Stimulated activated CD8-positive, alpha-beta memory T cell treated with anti-CD3 and anti-CD28 coated beads, Interleukin-2, amount 100 ng/mL, for 1 hour (primary cell): ENCODE measurements at places on chromosomes 4 and X.

DNA sequence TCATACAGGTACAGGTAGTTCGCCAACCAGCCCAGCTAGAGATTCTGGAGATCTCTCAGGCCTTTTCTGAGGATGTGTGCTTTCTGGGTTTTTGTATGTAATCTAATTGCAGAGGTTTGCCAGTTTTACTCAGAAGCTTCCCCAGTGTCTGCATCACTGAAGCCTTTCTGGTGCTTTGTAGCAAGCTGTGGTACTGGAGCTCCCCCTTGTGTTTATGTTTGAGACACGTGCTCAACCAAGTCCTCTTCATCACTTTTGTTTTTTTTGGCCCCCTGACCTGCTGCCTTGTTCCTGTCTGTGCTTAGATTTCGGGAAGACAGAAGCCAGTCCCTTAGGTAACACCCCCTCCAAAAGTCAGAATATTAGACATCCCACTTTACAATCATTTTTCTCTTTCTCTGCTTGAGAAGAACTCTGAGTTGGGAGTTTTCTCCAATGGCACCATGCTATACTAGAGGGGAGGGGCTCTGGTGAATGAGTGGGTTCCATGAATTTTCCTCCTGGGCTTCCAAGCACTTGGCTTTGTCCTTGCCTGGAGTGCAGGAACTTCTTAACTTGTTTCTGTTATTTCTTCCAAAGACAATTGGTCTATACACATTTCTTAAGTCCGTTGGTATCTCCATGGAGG is 128.4 kb upstream of the TBC1D9 start:
- DNase-seq: no peak

DNA sequence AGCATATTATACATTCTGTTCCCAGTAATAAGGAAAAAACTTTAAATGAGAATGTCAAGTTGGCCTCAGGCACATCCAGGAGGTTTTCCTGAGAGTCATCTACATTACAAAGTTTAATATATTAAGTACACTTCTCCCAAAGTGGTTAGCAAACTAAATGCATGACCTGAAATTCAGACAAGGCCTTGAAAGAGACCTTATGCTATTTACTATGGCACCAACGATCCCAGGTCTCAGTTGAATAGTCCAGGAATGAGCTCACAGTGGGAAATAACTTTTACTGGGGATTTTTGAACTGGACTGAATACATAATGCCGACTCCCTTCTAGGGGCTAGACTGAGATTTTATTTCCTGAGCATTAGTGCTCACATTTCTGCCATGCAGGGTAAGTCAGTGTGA is 1577.5 kb upstream of the PCDH7 start:
- no peak for DNase-seq

DNA sequence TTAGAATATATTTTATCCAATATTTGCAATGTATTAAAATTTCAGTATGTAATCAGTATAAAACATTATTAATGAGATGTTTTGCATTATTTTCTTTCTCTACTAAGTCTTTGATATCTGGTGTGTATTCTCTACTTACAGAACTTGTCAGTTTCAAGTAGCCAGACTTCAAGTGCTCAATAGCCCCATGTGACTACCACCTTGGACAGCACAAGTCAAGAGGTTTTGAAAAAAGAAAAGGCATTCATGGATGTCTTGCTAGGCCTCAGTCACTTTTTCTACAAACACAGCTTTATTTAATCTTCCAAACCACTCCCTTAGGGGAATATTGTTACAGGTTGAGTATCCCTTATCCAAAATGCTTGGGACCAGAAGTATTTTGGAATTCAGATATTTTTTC is 189.4 kb downstream of the QDPR start:
- no peak for DNase-seq

- DNase-seq: no peak
These were observed 216.4 kb downstream of the CHIC2 start for GRCh38 chr4:53847965-53848364.

DNA sequence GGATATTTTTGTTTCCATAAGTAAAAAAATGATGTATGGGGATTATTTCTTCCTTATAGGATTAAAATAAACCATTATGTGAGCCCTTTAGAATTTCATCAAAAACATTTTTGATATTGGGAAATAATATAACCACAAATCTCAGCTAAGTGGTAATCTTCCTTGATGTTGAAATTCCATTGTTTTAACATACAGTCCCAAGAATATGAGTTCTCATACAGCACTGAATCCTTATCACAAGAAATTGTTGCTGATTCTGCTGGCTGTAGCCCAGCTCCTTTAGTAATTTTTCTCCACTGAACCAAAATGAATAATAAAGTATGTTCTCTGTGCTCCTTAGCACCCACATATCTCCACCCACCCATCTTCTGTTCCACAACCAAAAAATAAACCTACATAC is 41.9 kb upstream of the FAM47B start:
- DNase-seq: no peak

GRCh38 chr4:25826074-25826752 is 36.6 kb downstream of the SEL1L3 start:
- no peak for DNase-seq

DNA sequence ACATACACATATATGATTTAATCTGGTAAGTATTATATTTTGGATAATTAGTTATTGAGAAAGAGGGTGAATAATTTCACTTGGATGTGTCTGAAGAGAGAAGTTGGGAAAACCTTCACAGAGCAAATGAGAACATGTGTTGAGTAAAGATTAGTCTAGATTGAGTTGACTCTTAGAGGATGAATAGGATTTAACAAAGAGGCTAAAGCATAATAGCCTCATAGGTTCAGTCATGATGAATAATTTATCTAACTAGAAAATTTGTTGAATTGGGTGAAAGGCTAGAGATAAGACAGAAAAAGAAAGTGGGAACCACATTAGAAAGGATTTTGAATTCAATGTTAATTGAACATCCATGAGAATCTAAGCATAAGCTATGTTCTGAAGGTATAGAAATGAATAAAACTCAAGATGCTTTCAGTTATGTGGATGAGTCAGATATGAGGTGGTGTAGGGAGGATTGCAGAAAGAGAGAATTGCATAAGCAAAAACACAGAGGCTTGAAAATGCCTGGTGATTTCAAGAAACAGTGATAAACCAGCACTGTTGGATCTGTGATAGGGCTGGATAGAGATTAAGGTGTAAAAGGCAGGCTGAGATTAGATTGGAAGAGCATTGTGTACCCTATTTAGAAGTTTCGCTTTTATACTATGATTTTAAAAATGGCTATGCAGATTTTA is 207.6 kb upstream of the NR3C2 start:
- DNase-seq: no peak

DNA sequence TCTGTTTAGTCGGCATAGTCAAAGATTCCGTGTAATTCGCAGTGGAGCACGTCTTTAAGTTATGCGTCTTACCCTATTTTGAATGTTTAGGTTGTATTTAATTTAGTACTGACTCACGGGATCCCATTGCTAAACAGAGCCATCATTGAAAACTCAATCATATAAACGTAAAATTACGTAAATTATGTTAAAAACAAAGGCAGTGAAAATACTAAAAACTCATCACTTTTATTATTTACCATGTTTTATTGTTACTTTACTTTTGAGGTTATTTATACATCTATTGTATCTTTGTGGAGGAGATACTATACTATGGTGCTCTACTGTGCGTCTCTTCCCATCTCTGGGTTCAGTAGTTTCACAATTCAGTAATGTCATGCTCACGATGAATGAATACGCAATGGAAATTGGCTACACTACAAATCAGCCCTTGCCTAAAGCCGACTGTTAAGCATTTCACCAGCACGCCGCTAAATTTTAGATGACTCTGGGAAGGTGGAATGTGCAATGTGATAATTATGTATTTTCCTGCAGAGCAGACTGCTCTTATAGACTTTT is 944 bp downstream of the FUNDC2 start:
- DNase-seq: no peak

- DNase-seq: no peak
These were observed 11.4 kb downstream of the HTRA3 start for GRCh38 chr4:8280876-8281440.

- no peak for DNase-seq
These were observed 7.8 kb upstream of the GPR82 start for GRCh38 chrX:41716222-41716621.

- no peak for DNase-seq
These were observed at the start of gene DGKK for GRCh38 chrX:50470103-50471031. Gene DGKK, minus strand, starts transcription at chrX:50470825. Its CDS starts 147 bp downstream, at chrX:50470678.

DNA sequence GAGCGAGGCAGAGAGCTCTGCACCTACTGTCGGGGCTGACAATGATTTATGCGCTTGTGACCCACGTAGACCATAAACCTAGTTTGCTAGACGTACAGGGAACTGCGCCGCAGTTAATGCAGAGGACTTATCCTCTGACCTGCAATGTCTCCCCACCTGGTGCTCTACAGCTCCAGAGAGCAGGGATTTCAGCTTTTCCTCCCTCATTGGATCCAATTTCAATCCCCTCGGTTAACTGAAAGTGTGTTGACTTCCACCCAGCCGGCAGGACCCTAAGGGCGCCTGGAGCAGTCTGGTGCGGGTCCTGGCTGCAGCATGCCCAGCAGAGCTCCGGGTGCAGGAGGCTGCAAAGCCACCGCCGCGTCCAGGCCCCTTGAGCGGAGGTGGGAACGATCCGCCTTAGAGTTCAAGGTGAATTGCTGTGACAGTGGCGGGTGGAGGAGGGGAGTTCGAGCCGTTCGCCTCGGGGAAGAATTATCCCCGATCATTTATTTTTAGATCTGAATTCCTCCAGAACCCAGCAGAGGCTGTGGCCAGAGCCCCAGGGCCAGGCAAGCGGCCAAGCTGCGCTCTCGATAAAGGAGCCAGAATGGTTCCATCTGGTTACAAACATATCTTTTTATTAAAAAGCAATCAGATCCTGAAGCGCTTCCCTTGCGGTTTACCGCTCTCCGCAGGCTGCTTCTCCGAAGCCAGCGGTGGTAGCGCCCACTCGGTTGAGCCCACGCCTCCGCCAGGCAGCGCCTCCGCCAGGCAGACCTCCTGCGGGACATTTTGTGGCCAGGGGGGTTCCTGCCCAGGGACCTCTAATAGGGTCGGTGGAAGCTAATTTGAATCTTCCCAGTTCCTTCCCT is 66.0 kb downstream of the FBXO8 start:
- no peak for DNase-seq

DNA sequence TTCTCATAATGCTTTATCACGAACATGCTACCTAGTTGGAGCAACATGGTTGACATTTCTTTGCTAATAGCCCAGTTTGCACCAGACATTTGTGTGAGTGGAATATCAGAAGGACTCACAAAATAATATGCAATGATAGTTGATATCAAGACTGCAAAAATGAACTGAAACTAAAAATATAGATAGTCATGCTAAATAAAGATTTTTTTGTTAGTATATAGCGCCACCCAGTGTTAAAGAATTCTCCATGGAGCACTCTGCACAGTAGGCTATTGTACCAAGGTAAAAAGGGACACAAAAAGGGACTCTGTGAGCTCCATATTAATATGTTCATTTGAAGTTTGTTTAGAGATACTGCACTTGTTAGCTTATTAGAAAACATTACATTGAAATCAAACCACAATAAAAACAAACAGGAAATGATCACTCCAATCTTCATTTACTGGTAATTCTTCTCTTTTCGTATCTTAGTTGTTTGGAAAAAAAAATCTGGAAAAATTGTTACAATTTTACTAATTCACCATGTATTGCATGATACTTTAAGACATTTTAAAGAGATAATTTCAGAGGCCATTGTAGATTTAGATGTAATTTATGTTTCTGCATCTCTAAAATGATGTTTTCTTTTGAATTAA is 1509.6 kb downstream of the ADGRL3 start:
- DNase-seq: no peak

DNA sequence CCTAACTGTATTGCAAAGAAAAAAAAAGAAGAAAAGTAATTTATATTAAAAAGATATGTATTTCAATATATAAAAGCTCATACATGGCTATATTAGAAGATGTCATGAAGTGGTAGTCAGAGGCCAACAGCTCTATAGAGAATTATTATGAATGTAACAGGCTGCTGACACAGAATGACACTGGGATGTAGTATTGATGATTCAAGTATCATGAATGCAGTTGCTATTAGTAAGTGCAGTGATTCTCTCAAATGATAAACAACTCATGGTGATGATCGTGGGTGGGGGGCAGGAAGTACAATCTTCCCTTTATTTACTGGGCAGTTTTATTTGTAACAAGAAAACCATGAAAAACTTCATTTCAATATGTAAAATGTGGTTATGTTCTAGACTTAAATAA is 124.6 kb downstream of the COL4A6 start:
- DNase-seq: no peak

- no peak for DNase-seq
These were observed 111.8 kb downstream of the APBB2 start for GRCh38 chr4:41102414-41103092.

DNA sequence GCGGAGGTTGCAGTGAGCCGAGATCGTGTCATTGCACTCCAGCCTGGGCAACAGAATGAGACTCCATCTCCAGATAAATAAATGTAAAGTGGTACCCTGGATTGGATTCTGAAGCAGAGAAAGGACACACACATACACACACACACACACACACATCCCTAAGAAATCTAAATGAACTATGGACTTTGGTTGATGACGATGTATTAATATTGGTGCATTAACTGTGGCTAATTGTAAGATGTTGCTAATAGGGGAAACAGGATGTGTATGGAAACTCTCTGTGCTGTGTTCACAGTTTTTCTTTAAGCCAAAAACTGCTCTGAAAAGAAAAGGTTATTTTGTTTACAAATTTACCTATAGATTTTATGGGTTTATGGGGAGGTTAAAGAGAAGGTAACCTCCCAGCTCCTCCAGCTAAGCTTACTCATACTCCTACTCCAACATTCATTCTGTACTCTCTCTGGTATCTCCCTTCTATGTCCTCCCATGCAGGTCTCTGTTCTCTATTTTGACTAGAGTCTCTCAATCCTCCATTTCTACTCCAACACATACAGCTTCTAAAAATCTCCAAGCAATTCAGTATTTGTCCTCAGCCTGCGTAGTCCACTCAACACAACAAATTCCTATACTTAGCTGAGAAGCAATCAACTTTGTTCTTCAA is 46.5 kb upstream of the RELL1 start:
- DNase-seq: no peak

- DNase-seq: no peak
These were observed 97.0 kb downstream of the SOWAHB start for GRCh38 chr4:76800902-76801301.
